ENCODE measurements at places on chromosomes 5 and 9.

GRCh38 chr5:84688566-84688965, 303.9 kb upstream of the EDIL3 start:
- no peak overlapping the region for H3K27ac ChIP-seq
- no peak for DNase-seq
- H3K27me3 ChIP-seq, result no peaks in the 10 kb centered on the region
- H3K4me3 ChIP-seq, result no peak overlapping the region

DNA sequence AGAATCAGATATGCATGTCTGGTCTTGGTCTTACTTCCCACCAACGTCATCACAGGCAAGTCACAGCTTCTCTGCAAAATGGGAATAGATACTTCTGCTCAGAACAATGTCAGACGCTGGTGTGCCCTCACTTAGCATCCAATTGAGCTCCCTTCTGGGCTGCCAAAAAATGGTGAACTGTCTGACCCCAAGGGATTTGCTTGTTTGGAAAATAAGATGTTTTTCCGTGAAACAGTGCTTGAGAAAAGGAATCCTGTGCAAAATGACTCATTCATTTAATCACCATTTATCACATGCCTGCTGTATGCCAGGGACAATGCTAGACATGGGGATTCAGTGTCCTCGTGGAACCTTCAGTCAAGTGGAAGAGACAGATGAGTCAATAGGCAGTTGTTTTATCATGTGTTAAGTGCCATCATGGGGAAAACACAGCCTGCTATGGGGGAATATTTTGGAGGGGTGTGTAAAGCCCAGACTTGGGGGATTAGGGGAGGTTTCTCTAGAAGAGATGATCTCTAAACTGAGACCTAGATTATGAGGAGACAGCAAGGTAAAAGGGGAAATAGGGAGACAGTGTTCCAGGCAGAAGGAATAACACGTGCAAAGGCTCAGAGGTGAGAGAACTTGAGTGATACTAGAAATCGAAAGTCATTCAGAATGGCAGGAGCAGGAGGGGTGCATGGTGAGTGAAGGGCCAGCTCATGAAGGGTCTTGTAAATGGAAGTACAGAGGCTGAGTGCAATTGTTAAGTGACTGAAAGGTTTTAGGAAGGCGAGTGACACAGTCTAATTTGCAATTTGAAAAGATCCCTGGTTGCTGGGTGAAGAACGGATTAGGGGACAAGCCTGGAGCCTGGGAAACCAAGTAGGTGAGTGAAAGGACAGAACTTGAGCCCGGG, 3.9 kb downstream of the NIPAL4 start:
- peaks cover 2% of the 10 kb centered on the region for H3K4me1 ChIP-seq
- peaks cover 38% of the 10 kb centered on the region for H3K27me3 ChIP-seq
- peak; percentile 32 for DNase-seq
- no peak overlapping the region for H3K4me3 ChIP-seq
- H3K36me3 ChIP-seq, result no peaks in the 10 kb centered on the region
- no peak overlapping the region for H3K27ac ChIP-seq

DNA sequence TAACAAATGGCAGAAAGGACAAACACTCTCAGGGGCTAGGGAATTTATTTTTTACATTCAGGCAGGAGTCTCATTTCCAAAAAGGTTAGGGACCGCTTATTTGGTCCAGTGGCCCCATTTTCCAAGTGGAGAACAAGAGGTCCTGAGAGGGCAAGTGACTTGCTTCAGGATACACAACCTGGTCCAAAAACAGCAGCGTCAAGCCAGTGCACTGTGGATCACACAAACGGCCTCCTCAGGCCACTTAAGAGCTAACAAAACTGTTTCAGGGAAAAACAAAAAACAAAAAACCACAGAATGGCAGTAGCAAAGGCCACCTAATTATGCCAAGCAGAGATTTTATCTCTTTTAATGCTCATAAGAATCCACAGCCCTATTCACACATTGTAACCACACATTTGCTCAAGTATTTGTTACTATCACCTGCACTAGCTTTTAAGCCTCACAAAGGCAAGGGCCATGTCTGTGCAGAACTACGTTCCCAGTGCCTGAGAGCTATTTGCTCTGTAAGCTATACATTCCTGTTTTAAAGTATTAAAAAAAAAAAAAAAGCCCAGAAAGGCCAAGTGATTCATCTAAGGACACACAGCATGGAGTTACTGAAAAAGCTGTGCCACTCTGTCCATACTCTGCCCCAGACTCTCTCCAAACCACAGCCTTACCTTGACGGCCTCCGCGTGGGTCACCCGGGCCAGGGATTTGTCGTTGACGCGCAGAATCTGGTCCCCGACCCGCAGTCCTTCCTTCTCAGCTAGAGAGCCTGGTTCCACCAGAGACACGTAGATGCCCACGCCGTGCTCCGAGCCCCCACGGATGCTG, 1.5 kb downstream of the WHRN start:
- H3K36me3 ChIP-seq, result no peaks in the 10 kb centered on the region
- no peak overlapping the region for H3K27ac ChIP-seq

DNA sequence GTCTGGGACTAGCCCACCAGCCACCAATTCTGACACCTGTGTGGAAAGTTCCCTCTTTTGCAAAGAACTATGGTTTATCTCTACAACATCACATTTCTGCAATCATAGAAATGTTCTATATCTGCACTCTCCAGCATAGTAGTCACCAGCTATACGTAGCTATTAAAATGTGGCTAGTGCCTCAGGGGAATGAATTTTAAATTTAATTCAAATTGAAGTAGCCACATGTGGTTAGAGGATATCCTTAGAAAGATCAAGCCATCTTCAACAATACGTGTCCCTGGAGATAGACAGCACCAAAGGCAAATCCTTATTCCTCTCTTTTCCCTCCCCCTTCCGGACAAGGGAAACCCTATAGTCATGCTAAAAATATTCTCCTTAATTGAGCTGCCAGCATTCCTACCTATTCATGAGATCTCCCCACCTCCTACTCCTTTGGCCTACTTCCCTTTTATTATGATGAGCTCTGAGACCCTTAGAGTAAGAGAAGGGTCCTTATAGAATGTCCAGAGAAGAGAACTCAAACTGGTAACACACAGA, 11.1 kb downstream of the LCP2 start:
- peaks cover 3% of the 10 kb centered on the region for H3K4me1 ChIP-seq
- H3K27me3 ChIP-seq, result no peaks in the 10 kb centered on the region
- no peak overlapping the region for H3K27ac ChIP-seq
- DNase-seq, result no peak
- H3K4me3 ChIP-seq, result no peak overlapping the region

DNA sequence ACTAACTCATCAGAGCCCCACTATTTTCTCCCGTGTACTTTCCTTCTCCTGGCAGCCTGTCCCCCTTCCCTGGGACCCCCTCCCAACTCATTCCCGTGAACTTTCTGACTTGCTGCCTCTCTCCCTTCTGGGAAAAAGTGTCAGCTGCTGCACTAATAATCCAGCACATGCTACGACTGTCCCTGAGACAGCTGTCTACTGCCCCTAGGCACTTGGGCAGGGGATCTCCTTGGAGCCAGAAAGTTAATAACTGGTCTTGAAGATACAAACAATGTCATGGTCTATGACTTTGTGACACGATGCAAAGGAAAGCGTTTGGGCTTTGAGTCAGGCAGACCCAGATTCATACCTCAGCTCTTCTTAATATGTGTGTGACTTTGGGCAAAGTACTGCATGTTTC, 10.1 kb upstream of the RNF183 start:
- H3K4me3 ChIP-seq, result no peak overlapping the region
- no peaks in the 10 kb centered on the region for H3K36me3 ChIP-seq
- no peaks in the 10 kb centered on the region for H3K4me1 ChIP-seq

- H3K27ac ChIP-seq, result no peak overlapping the region
- no peak overlapping the region for H3K4me3 ChIP-seq
- no peaks in the 10 kb centered on the region for H3K27me3 ChIP-seq
- DNase-seq, result no peak
Measured at GRCh38 chr5:67806654-67807438, 408.7 kb upstream of the PIK3R1 start.

GRCh38 chr9:113622600-113623400, 159.3 kb downstream of the RGS3 start:
- no peaks in the 10 kb centered on the region for H3K27me3 ChIP-seq
- no peaks in the 10 kb centered on the region for H3K36me3 ChIP-seq
- H3K4me1 ChIP-seq, result peaks cover 23% of the 10 kb centered on the region
- DNase-seq, result peak; percentile 96
- no peak overlapping the region for H3K27ac ChIP-seq

DNA sequence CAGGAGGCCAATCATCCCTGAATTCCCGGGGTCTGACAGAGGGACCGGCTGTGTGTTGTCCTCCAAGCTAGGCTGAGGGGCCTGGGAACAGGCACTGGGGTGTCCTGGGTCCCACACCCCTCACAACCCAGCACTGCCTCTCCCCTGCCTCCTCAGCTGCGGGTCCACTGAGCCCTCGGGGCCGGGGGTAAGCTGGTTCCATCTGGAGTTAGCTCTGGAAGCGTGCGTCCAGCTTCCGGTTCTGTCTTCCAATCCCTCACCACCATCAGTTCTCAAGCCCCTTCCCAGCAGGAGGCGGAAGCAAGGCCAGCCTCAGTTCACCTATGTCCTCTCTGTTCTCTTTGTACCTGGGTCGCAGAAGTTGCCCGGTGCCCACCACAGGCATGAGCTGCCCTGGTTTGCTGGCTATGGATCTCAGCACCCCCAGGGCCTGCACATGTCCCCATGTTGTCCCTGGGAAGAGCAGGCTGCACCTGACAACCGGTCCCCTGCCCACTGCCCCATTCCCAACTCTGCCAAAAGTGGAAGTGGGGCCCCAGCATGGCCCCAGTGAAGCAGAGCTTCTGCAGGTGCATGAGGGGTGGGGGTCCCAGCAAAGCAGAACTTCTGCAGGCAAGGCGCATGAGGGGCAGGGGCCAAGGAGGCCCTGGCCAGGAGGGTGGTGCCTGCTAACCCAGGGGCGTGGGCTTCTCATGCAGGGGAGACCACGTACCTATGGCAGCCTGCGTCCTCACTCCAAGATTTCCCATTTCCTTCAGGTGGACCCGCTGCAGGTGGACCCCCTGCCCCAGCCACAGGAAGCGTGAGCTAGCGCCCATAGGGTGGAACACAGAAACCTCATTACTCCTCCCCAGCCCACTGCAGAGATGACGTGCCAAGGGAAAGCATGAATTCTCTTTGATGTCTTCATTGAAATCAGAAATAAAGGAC, 111.9 kb downstream of the ZNF354C start:
- H3K4me3 ChIP-seq, result no peak overlapping the region
- no peaks in the 10 kb centered on the region for H3K36me3 ChIP-seq
- H3K4me1 ChIP-seq, result no peaks in the 10 kb centered on the region
- DNase-seq, result no peak
- H3K27ac ChIP-seq, result no peak overlapping the region
- H3K27me3 ChIP-seq, result peaks cover 7% of the 10 kb centered on the region

GRCh38 chr9:84874022-84874421, 204.5 kb downstream of the NTRK2 start:
- H3K4me3 ChIP-seq, result no peak overlapping the region
- H3K27me3 ChIP-seq, result no peaks in the 10 kb centered on the region
- H3K4me1 ChIP-seq, result no peaks in the 10 kb centered on the region
- DNase-seq, result no peak
- H3K27ac ChIP-seq, result peak overlapping the region; percentile 21
- H3K36me3 ChIP-seq, result no peaks in the 10 kb centered on the region

DNA sequence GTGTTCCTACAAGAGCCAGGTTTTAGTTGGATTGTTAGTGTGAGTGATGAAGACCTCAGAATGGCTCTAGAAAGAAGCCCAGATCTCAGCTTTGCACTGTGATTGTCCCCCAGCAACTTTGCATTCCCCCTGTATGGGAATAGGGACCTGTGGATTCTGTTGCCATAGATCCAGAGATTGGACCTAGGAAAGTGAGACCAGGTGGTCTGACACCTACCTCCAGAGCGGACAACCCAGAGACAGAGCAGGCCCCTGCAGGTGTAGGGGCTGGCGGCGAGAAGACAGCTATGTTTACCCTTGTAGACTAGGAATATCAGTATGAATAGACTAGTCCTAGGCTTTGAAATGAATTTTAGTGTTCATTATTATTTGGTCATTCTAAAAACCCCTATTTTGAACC, 53.6 kb downstream of the IRF1 start:
- H3K4me3 ChIP-seq, result no peak overlapping the region
- H3K36me3 ChIP-seq, result no peaks in the 10 kb centered on the region
- H3K4me1 ChIP-seq, result peaks cover 4% of the 10 kb centered on the region
- H3K27ac ChIP-seq, result no peak overlapping the region
- no peak for DNase-seq

DNA sequence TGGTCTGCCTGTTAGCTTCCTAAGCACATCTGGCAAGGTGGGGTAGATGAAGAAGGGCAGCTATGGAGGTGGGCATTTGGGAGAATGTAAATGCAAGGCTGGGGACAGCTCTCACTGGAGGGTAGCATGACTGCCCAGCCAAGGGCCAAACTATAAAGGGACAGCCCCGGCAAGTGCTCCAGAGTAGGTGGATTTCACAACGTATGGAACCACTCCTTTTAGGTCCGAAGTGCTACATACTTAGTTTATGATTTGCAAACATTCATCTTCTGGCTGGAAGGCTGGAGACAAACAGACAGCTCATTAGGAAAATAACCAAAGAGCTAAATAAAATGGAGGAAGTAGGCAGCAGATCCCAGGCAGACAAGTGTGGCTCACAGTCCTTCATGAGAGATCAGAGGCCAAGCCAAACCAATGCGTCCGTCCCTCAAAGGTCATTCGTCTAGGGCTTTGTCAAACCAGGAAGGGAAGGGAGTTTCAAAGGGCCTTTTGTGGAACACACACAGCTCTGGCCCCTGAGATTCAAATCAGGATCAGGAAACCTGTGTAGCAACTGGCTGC, 42.5 kb upstream of the GLRX start:
- DNase-seq, result no peak
- H3K27me3 ChIP-seq, result no peaks in the 10 kb centered on the region

DNA sequence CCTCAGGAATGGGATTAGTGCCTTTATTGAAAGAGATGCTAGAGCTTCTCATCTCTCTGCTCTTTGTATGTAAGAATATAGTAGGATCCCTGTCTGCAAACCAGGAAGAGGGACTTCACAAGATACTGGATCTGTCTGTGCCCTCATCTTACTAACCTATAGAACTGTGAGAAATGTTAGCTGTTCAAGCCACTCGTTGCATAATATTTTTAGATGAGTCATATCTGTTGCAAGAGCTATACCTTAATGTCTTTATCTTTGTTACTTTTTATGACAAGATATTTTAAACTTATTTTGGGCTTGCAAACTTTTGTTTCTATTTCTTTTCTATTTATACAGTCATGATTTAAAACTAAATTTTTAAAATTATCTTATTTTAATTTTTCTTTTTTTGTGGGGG, 1296.8 kb upstream of the CDH6 start:
- H3K4me1 ChIP-seq, result no peaks in the 10 kb centered on the region
- DNase-seq, result no peak
- no peaks in the 10 kb centered on the region for H3K36me3 ChIP-seq
- H3K27me3 ChIP-seq, result no peaks in the 10 kb centered on the region
- no peak overlapping the region for H3K4me3 ChIP-seq

GRCh38 chr5:163564321-163564938, 59.0 kb downstream of the MAT2B start:
- peak; percentile 85 for DNase-seq
- H3K4me1 ChIP-seq, result peaks cover 3% of the 10 kb centered on the region
- H3K4me3 ChIP-seq, result no peak overlapping the region
- no peak overlapping the region for H3K27ac ChIP-seq
- H3K36me3 ChIP-seq, result no peaks in the 10 kb centered on the region

GRCh38 chr5:1059884-1060263, 51.3 kb downstream of the NKD2 start:
- H3K4me1 ChIP-seq, result no peaks in the 10 kb centered on the region
- no peak overlapping the region for H3K4me3 ChIP-seq
- H3K36me3 ChIP-seq, result peaks cover 11% of the 10 kb centered on the region
- no peak for DNase-seq
- peak overlapping the region; percentile 53 for H3K27ac ChIP-seq
- no peaks in the 10 kb centered on the region for H3K27me3 ChIP-seq
